IMR-90 (cell line): ENCODE measurements at places on chromosomes 3 and 15. TPM values are rescaled to one million over a fixed set of nuclear protein-coding genes. Genes with fewer than 3 reads are reported as not detected.

GRCh38 chr3:117304681-117305080 is 595.1 kb downstream of the TUSC7 start:
- DNase-seq: no peak

- DNase-seq: no peak
Observed at GRCh38 chr3:154684440-154684839, 254.4 kb upstream of the GPR149 start.

- DNase-seq: no peak
Observed at GRCh38 chr15:29854413-29854812, 32.1 kb upstream of the TJP1 start.

Gene ABHD5
- total RNA-seq: 33.2 and 33.6 TPM in 2 replicates

- DNase-seq: no peak
Observed at GRCh38 chr3:41575724-41576123, 376.4 kb downstream of the CTNNB1 start.

Gene SPATA12
- under 0.01 TPM in 1 of 2 replicates, not detected in the other for total RNA-seq

DNA sequence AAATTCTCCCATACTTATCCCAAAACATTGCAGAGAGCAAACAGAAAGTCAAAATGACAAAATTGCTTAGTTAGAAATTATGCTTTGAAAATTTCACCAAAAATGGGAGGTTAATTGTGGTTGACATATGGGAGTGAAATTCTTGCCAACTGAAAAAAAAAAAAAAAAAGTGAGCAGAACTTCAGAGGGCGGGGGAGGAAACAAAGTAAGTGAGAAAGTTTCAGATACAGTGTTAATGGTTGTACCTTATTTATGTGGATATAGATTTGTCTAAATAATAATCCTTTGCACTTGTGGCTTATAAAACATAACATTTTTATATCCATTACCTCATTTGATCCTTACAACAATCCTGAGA is 91.5 kb upstream of the RAP2B start:
- no peak for DNase-seq

Gene CGNL1
- under 0.01 and 0.18 TPM in 2 replicates for total RNA-seq

Gene OCA2
- under 0.01 TPM in 1 of 2 replicates, not detected in the other for total RNA-seq

DNA sequence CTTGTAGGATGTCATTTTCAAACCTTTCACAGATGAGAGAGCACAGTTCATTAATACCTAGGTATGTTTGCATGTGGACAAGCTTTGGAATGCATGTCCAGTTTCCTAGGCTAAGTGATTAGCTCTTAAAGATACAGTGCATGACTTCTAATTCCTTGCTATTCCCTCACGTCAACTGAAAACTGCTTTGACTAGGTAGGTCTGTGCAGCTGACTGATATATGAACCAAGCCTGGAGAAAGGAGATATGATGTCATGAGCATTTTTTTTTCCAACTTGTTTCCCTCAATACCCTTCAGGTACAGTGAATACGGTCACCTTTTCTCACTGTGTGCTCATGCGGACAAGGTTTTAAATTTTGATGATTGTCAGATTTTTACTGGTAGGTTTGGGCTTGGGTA is 41.6 kb upstream of the TASOR start:
- DNase-seq: no peak

GRCh38 chr3:132596816-132597433 is at the start of gene ACKR4:
ACKR4 (plus strand) TSS chr3:132597270; CDS start chr3:132600398, 3,128 bp downstream.
- DNase-seq: no peak

Gene PRTG
- 1.4 and 1.7 TPM in 2 replicates for total RNA-seq

DNA sequence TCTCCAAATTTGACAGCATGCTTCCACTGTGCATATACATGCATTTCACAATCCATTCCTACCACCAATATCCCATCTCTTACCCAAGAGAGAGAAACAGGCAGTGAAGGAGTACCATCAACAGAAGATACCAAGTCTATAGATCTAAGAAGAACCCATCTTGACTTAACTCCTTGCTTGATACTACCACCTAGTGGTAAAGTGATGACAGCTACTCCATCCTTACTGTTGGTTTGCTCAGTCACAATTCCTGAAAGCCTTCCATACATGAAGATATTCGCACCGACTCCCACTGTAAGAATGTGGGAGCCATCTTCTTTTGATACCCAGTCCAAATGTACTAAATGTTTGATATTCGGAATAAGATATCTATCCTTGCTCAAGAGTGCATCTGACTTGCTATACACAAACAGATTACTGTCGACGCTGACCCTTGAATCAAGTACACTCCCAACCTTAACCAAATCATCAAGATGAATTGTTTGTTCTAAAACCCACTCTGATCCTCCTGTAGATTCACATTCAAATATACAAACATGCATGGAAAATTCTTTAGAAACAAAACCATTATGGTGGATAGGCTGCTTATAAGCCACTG is 123.1 kb downstream of the DMXL2 start:
- DNase-seq: peak; percentile 63

Gene CHL1
- total RNA-seq: 1.6 and 2.2 TPM in 2 replicates

DNA sequence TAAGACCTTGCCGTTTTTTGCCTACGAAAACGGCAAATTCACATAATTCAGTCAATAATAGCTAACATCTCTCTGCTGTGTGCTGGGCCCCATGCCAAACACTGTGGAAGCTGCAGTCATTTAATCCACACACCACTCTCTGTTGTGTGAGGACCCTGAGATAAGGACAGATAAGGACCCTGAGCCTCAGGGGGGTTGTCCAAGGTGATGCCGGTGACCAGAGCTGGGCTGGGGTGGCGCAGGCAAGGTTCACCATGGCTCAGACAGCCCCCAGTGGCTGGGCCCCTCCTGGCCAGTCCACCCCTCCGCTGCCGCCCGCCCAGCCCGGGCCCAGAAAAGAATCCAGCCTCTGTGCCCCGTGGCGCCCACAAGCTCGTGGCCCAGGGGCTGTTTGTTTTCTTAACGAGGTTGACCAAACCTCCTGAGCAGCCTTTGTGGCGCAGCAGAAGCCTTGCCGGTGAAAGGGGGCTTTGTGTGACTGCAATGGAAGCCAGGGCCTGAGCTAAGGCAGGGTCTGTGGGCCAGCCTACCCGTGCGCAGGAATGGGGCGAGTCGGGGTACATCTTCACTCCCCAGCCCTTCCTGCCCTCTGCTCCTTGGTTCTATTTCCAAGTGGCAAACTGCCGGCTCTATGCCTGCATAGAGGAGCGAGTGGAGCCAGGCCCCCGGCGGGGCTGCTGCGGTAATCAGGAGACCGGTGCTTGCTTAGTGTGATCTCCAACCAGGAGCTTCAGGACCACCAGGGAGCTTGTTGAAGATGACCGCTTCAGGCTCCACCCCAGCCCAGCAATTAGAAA is 4.4 kb upstream of the SNX22 start:
- peak; percentile 49 for DNase-seq

- DNase-seq: peak; percentile 0
Observed at GRCh38 chr15:28459279-28459678, 73.5 kb downstream of the GOLGA8G start.

GRCh38 chr3:120839120-120839519 is 68.9 kb upstream of the STXBP5L start:
- DNase-seq: no peak

GRCh38 chr3:79551997-79552396 is 215.8 kb downstream of the ROBO1 start:
- DNase-seq: no peak

Gene GRAMD2A
- total RNA-seq: under 0.01 and 0.18 TPM in 2 replicates

- peak; percentile 65 for DNase-seq
Observed at GRCh38 chr3:195580744-195581443, 2.8 kb downstream of the APOD start.

DNA sequence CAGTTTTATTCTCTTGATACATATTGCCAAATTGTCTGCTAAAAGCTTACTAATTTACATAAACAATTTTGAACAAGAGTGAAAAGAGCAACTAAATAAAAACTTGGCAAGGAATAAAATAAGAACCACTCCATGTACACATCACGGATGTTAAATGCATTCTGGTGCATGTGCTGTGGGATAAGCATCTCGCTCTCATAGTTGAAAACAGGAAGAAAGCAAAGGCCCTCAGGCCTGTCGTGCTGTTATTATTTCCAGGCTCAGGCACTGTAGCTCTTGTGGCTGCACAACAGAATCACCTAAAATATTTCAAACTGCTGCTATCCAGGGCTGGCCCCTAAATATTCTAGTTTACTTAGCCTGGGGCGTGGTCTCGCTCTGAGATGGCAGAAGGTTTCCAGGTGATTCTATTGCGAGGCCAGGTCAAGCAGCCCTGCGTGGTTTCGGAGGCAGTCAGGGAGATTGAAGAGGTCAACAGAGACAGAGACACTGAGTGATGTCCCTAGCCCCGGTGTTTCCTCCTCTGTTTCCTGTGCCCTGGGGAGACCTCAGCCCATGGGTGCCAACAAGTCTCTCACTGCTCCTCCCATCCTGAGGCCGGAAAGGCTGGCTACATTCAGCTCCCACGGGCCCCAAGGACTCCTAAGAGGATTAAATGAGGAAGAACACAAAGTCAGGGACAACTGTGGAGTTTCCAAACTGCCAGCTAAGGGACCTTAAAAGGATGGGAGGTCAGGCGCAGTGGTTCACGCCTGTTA is 18.2 kb upstream of the PDIA5 start:
- no peak for DNase-seq

Gene KLHL40
- total RNA-seq: not detected in 2 replicates

DNA sequence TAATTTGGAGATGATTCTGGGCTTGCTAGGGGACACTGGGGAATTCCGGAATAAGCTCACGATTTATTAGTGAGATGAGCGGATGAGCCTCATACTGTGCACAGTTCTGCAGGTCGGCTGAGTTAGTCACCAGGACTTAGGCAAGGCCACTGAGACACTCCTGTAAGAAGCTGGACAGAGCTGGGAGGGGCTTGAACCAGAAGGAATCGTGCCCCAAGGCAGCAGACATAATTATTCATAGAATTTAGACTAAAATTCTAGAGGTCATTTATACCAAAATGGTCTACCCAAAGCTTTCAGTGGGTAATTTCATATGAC is 121.4 kb downstream of the VGLL4 start:
- peak; percentile 63 for DNase-seq

GRCh38 chr3:185207481-185207880 is 46.4 kb downstream of the EHHADH start:
- no peak for DNase-seq

Gene FGF7
- 34.8 and 69.2 TPM in 2 replicates for total RNA-seq

GRCh38 chr15:68525815-68526214 is 53.0 kb upstream of the CORO2B start:
- DNase-seq: no peak

- DNase-seq: no peak
Observed at GRCh38 chr3:140904521-140904920, 37.1 kb upstream of the SLC25A36 start.

GRCh38 chr15:75551091-75551490 is 28.0 kb downstream of the PTPN9 start:
- DNase-seq: no peak

GRCh38 chr3:106329521-106329920 is 460.7 kb upstream of the CBLB start:
- DNase-seq: peak; percentile 62

DNA sequence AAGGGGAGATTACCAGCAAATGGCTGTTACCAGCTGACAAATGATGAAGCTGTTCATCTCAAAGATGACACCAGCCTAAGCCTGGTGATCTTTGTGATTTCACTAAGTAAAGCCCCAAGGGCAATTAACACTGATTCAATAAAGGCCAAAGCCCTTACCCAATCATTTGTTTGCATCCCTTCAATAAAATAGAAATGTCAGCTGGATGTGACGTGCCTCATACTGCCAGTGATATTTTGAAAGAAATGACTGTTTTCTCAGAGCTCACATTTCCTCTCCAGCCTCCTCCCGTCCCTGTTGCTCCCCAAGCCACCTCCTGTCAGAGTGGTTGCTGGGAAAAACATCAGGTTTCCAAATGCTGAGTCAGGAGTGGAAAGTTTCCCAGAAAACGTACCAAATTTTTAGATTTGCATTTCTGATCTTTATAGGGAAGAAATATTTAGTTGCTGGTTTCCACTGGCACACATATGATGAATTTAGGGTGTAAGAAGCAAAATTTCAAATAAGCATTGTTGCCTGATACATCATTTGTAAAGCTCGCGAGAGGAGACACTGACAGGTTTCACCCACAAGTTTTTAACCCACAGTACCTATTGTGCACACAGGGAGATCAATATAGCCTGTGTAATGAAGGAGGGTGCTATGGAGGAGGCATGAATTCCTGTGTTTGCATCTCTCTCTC is 21.0 kb downstream of the C2CD4A start:
- no peak for DNase-seq

Gene KLHL25
- 2.7 and 2.8 TPM in 2 replicates for total RNA-seq

DNA sequence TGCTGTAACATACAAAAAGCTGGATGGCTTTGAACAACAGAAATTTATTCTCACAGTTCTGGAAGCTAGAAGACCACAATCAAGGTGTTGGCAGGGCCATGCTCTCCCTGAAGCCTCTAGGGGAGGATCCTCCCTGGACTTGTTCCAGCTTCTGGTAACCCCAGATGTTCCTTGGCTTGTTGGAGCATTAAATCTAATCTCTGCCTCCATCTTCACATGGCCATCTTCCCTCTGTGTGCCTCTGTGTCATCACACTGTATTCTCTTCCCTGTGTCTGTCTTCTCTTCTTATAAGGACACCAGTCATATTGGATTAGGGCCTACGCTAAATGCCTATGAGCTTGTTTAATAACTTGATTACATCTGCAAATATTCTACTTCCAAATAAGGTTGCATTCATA is 109.5 kb downstream of the STAG1 start:
- DNase-seq: no peak

DNA sequence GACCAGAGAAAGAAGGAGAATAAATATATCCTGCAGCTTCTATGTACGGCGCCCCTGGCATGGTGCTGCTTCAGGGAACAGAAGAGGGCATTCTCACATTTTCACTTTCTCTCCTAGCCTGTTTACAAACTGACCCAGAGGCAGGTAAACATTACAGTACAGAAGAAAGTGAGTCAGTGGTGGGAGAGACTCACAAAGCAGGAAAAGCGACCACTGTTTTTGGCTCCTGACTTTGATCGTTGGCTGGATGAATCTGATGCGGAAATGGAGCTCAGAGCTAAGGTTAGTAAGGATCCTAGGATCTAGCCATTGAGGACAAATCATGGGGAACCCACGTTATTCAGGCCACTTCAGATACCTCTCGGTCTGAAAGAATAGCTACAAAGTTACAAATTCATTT is 26.4 kb downstream of the HACD3 start:
- DNase-seq: no peak

GRCh38 chr15:73165844-73166243 is 113.6 kb downstream of the NEO1 start:
- DNase-seq: no peak

DNA sequence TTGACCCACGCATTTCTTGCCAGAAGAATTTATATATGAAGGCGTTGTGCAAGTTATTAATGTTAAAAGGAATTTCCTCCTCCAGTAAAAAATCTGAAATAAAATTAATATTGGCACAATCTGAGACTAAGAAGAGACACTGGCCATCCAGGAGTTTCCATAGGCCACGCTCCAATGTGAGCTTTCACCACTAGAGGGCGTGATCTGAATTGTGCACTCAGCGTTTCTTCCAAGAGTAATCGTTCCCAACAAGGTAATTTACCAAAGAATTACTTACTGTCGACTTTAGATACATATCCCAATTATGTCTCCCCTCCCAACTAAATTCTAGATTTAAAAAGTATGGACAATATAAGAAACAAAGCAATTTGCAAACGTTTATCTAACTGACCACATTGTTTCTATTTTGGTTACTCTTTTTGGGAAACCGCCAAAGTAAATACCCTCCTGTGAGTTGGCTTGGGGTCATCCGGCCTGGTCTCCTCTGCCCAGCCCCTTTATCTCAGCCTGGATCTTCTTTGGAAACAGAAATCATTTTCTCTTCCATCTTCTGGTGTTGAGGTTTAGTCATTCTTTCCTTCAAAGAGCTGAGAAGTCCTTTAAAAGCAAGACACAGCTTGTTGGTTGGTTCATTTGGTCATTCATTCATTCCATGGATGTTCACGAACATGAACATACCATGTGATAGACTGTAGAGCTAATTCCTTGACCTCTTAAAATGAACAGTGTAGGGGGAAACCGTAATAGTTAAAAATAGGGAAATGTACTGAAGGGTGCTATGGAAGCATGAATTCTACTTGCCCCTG is 26.2 kb downstream of the POLR2M start:
- peak; percentile 50 for DNase-seq

Gene AP3B2
- not detected in 2 replicates for total RNA-seq

Gene GOLGA8O
- total RNA-seq: 0.36 and 0.56 TPM in 2 replicates
